Endothelial cell of umbilical vein (primary cell): ENCODE measurements at places on chromosomes 7 and 10.

GRCh38 chr7:33748793-33749192 is 156.5 kb upstream of the BMPER start:
- no peak for DNase-seq

- DNase-seq: no peak
Measured at GRCh38 chr7:44945479-44945878, 33.3 kb downstream of the MYO1G start.

DNA sequence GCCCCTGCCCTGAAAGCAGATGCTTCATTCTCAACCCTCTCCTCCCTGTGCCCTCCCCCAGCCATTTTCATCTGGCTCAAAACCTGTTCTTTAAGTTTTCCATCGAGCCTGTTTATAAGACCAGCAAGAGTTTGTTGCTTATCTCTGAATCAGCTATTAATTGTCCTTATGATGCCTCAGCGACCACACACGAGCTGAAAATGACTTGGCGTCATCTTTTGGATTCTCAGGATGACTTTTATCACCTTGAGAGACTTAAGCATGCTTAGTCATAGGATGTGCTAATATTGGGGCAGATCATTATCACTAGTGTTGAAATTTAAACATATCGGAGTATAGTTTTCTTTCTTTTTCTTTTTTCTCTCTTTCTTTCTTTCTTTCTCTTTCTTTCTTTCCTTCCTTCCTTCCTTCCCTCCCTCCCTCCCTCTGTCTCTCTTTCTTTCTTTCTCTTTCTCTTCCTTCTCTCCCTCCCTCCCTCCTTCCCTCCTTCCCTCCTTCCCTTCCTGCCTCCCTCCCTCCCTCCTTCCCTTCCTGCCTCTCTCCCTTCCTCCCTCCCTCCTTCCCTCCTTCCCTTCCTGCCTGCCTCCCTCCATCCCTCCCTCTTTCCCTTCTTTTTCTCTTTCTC is 184.5 kb downstream of the PHTF2 start:
- no peak for DNase-seq

- DNase-seq: peak; percentile 70
Measured at GRCh38 chr7:27576360-27576944, 86.2 kb downstream of the HIBADH start.

GRCh38 chr10:98013122-98013521 is 17.3 kb downstream of the CRTAC1 start:
- DNase-seq: no peak

DNA sequence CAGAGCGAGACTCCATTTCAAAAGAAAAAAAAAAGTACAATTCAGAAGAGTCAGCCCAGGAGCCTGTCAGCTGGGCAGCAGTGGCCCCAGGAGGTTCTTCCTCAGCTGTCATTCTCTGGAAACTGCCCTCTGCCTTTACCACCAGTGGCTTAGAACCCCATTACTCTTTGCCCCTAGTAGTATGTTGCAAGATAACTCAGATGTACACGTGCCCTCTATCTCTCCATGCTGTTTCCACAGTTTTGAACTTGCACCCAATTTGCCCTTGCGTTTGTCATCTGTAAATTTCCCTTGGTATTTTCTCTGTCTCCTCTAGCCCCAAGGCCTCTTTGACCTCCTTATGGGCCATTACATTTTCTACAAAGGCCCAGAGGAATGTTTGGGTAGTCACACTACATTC is 56.7 kb upstream of the PRKAR2B start:
- DNase-seq: no peak

GRCh38 chr10:23433701-23434100 is 5.2 kb upstream of the OTUD1 start:
- DNase-seq: no peak

DNA sequence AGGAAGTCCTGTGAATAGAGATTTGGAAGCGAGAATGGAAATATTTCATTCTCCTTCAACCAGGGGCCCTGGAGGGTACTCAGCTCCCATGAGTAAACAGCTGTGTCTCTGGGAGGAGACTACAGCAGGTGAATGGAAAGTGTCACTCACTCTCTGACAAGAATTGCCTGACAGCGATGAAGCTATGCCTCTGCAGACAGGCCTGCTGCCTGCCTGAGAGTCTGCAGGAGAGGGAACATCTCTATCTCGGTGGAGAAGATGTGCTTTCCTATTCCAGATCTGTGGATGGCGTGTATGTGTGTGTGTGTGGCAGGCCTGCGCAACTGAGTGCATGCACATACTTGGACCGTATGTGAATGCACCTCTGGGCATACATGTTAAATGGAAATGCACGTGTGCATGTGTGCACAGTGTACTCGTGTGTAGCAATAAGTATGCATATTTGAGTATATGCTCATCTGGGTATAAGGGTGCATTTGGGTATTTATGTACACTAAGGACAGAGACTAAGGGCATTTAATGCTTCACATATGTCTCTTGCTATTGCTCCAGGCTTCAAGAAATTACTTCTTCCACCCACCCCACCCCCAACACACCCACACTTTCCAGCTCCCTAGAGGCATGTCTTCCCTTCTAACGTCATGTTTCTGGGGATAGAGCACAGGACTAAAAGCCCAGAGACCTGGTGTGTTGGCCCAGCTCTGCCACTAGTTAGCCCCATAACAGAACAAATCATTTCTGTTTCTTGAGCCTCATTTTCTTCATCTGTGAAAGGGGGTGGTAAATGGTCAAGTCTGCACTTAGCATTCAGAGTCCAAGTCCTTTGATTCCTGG is 4.6 kb upstream of the ADCYAP1R1 start:
- DNase-seq: no peak

GRCh38 chr10:17227367-17228090 is 512 bp upstream of the VIM start:
- DNase-seq: peak; percentile 67

GRCh38 chr7:7812112-7812511 is 93.7 kb upstream of the RPA3 start:
- DNase-seq: no peak

- no peak for DNase-seq
Measured at GRCh38 chr7:106139265-106140251, 27.4 kb upstream of the SYPL1 start.

- DNase-seq: no peak
Measured at GRCh38 chr10:115861455-115861854, 411.6 kb downstream of the GFRA1 start.

- no peak for DNase-seq
Measured at GRCh38 chr10:108840944-108841343, 1082.4 kb downstream of the XPNPEP1 start.

GRCh38 chr10:71089162-71089561 is 123.2 kb upstream of the UNC5B start:
- no peak for DNase-seq

- no peak for DNase-seq
Measured at GRCh38 chr7:102856036-102856435, 56.8 kb upstream of the LRRC17 start.

GRCh38 chr10:111113961-111114757 is 37.3 kb downstream of the ADRA2A start:
- DNase-seq: no peak

- DNase-seq: no peak
Measured at GRCh38 chr10:59099481-59099880, 77.0 kb upstream of the PHYHIPL start.

GRCh38 chr7:91609525-91609924 is 271.0 kb downstream of the MTERF1 start:
- DNase-seq: no peak

GRCh38 chr10:105017116-105017515 is 376.0 kb downstream of the SORCS3 start:
- DNase-seq: no peak

DNA sequence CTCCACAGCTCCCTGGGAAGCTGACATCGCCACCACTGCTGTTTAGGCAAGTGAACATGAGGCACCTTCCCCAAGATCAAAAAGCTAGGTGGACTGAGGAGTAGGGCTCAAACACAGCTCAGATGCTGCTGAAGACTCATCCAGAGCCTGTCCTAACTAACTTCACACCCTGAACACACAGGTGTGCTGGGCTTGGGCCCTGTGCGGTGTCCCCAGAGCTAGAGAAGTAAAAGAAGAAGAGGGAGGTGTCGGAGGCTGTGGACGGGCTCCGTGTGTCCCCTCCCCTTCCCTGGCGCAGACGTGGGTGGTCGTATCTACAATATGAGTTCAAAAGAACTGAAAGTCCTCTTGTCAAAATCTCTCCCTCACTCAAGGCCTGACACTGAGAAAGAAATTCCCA is 373.4 kb upstream of the MGMT start:
- no peak for DNase-seq

DNA sequence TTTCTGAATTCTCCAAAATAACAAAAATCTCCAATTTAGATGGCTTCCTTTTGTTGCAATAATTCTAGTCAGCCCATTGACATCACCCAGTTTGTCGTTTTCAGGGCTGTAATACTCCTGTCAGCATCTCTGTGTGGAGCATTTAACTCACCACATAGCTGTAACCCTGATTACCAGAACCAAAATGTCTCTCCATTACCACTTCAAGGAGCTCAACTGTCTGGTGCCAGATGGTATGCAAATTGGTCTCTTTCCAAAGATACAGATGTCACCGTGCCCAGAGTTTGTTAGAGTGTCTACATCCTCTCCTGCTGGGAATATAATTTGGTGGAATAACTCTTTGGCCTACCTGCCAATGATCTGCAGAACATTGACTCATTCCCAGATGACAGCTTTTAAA is 350.3 kb upstream of the POT1 start:
- DNase-seq: no peak

DNA sequence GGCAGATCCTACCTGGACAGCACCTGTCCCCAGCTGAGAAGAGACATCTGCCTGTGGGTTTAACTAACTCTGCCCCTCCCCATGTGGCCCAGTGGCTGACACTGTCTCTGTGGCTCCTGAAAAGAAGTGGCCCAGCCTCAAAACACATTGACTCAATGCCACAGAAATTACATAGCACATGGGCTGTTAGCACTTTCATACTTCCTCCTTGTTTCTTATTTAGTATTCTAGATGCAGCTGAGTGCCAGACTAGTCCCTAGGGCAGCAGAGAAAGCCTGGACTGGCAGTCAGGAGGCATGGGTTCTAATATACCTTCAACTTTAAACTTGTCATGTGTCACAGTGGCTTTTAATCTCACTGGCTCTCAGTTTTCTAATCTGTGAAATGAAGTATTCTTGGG is 171.0 kb downstream of the TRIL start:
- DNase-seq: no peak

GRCh38 chr10:110118891-110119621 is 88.3 kb upstream of the MXI1 start:
- DNase-seq: no peak

GRCh38 chr7:55575733-55576132 is 3.4 kb upstream of the VOPP1 start:
- no peak for DNase-seq

- DNase-seq: no peak
Measured at GRCh38 chr7:158266426-158266816, 321.2 kb downstream of the PTPRN2 start.

GRCh38 chr10:95477175-95477520 is 84.0 kb downstream of the SORBS1 start:
- no peak for DNase-seq

- DNase-seq: no peak
Measured at GRCh38 chr10:126068322-126068721, 172.0 kb downstream of the FANK1 start.

GRCh38 chr7:92723205-92723604 is 113.2 kb downstream of the CDK6 start:
- DNase-seq: peak; percentile 51

GRCh38 chr7:138838166-138838565 is 40.2 kb upstream of the ATP6V0A4 start:
- no peak for DNase-seq

GRCh38 chr10:45058992-45059561 is 58.4 kb downstream of the ZNF22 start:
- no peak for DNase-seq

DNA sequence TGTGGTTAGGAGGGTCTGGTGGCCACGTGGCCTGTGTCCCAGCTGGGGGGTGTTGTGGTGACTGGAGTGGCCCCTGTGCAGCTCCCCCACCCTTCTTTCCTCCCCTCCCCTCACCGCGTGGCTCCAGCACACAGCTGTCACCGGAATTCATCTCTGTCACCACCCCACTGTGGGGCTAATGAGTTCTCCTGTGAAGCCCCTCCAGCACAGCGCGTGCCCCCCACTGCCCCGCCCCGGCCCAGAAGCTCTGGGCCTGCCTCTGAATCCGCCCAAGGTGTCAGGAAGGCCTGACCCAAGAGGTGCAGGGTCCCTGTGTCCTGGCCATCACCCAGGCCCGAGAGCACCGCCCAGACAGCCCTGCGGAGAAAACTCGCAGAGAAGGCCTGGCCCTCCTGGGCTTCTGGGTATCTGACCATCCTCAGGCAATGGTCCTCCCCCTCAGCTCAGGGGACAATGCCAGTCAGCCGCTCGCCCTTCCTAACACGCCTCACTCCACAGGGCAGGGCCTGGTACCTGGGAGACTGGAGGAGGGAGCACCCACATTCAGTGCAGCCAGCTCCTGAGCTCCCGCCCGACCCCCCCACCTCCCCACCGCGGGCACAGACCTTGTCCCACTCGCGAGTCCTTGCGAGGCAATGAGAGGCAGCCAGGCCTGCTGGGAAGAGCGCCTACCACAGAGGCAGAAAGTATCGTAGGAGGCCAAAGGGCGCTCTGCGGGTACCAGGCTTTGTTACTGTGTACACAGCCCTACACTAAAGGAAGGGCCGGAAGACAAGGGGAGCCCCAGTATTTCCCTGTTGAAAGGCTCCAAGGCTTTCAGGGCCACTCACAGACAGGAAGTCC is 38.2 kb downstream of the GBX1 start:
- no peak for DNase-seq

- no peak for DNase-seq
Measured at GRCh38 chr10:86423739-86424138, 57.1 kb upstream of the GRID1 start.

GRCh38 chr7:103944230-103944900 is 45.1 kb downstream of the RELN start:
- DNase-seq: no peak

GRCh38 chr7:131152766-131153165 is 174.9 kb upstream of the MKLN1 start:
- DNase-seq: no peak

- DNase-seq: peak; percentile 72
Measured at GRCh38 chr7:32958046-32959025, 1.1 kb downstream of the FKBP9 start.

- no peak for DNase-seq
Measured at GRCh38 chr7:158488181-158488971, 99.2 kb downstream of the PTPRN2 start.

- no peak for DNase-seq
Measured at GRCh38 chr7:135670179-135670578, 7.9 kb downstream of the STMP1 start.

DNA sequence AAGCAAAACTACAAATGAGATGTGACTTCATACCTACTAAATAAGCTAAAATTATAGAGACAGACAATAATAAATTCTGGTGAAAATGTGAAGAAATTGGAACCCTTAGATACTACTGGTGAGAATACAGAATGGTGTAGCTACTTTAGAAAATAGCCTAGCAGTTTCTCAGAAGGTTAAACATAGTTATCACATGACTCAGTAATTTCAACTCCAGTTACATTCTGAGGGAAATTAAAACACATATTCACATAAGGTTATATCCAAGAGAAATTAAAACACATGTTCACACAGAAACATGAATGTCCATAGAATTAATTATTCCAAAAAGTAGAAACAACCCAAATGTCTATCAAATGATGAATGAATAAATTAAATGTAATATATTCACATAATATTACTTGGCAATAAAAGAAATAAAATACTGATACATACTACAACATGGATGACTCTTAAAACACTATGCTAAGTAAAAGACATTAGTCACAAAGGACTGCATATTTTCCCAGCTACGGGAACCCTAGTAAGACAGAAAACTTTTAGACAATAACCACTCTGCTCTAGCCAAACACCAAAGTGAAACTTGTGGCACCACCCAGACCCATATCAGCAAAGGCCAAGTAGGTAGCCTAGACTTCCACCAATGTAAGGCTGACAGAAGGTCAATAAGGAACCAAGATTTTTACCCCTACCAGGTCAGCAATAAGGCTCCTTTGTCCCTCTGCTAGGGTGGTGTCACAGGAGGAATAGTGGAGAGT is 25.1 kb downstream of the SLC25A40 start:
- DNase-seq: no peak
